ENCODE measurements at places on chromosomes 13 and 19.

DNA sequence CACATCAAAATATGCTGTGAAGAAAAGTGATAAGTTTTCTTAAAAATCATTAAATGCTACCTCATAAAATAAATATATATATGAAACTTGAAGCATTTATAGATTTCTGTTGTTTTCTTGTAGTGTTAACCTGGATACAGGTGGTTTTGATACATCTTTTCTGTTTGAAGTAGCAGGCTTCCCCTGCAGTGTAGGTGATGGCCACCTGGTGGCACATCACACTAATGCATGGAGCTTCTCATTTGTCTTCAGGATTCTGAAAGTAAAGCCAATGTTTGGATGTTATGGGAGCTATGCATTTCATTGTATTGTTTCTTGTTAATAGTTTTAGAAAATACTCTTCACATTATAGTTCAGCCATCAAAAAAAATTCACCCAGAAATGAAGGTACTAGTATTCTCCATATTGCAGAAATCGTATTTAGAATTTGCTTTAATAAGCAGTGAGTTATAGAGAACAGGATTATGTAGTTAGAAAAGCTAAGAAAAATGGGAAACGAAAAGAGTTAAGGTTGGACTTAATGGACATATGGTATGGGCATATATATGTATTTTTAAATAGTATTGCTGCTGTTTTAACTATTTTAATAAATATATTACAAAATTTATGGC lies 18.7 kb downstream of the GPR180 start:
- DNase-seq: peak; percentile 3

GRCh38 chr13:45626731-45627374 lies 11.3 kb upstream of the ERICH6B start:
- no peak for DNase-seq

- DNase-seq: no peak
These were observed 1427.0 kb upstream of the MIR17HG start for GRCh38 chr13:89920461-89920860.

- DNase-seq: no peak
These were observed 10.9 kb upstream of the RB1 start for GRCh38 chr13:48292650-48293049.

DNA sequence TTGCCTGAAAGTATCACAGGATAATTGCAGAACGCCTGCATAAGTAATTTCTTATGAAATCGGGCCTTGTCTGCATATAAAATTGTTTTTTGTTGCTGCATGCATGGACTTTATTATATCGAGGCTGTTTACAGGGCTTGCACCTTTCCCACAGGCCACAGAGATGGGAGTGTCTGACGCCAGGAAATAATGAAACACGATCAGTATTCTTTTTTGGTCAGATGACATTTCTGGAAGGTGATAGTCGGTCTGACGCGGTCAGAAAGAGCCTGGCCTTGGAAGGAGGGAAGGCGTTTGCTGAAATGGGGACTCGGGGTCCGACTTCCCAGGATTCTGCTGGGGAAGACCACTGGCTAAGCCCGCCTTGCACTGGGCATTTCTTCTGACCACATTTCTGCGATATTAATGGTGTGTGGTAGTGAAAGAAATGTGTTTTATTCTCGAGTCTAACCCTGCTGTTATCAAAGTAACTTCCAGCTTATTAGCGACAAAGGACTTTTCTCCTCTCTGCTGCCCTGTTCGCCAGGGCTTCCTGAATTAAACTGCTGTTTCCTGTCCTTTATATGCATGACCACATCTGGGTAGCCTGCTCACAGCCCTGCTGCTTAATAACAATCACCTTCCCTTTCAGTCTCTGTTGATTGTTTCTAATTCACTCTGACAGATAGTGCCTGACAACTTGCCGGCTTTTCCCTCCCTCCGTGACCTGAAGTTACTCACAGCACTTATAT lies 11.6 kb upstream of the ZNF536 start:
- DNase-seq: no peak

DNA sequence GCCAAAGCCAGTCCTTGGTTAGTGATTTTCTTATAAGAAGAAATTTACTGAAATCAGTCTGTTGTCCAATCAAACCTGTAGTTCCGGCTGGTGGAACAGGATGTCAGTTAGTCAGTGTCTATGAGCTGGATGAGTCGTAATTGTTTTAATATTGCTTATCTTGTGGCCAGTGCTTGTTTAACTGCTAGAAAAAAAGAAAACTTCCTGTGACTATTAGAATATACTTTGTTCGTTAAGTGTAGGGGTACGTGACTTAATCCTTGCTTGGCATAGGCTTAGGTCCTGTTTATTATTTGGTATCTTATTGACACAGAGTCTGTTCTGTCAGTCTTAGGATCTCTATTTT lies 1484.8 kb upstream of the MIR17HG start:
- DNase-seq: no peak
